ENCODE measurements at places on chromosomes 7 and 10.

DNA sequence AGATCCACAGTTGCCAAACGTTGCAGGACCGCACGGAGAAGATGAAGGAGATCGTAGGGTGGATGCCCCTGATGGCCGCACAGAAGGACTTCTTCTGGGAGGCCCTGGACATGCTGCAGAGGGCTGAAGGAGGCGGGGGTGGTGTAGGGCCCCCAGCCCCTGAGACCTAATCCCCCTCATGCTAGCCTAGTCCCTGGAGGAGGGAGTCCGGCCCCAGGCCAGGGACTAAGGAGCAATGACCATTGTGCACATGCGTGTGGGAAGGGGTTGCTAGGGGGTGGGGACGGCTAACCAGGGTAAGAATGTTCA lies 1.5 kb upstream of the PCOLCE start:
- no peak for DNase-seq

GRCh38 chr7:81672872-81673271 lies 97.0 kb downstream of the HGF start:
- DNase-seq = no peak

DNA sequence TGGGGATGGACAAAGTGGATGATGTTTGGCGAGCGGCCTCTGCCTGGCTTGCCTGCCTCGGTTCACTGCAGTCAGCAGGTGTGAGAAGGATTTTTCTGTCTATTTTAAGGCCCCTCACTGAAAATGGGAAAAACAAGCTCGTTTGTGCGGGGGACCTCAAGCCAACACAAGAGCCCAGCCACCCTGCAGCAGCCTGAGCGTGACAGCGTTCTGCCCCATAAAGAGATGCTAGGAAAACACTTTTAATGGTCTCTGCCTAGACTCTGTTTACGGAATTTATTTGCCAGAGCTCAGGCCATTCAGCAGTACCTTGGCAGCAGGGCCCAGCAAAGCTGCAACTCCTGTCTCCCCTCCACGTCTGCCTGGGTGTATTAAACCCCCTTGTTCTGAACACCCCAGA lies 131.7 kb downstream of the GRK5 start:
- DNase-seq = no peak

GRCh38 chr7:153920897-153921296 lies 131.3 kb upstream of the DPP6 start:
- DNase-seq = no peak

DNA sequence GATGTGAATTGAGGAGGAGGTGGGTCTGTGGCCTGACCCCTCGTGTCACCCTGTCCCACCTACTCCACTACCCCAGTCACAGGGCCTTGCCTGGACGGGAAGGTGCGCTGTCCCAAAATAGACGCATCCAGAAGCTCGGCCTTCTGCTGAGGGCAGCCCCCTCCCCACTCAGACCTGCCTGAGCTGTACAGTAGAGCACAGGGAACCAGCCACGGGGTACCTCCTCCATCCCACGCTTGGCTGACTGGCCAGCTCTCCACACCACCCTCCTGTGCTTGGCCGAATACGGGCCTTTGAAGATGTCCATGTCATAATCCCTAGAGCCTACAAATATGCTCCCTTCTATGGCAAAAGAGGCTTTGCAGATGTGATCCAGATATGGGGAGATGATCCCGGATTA lies 88.3 kb downstream of the CHST15 start:
- DNase-seq = peak; percentile 6

DNA sequence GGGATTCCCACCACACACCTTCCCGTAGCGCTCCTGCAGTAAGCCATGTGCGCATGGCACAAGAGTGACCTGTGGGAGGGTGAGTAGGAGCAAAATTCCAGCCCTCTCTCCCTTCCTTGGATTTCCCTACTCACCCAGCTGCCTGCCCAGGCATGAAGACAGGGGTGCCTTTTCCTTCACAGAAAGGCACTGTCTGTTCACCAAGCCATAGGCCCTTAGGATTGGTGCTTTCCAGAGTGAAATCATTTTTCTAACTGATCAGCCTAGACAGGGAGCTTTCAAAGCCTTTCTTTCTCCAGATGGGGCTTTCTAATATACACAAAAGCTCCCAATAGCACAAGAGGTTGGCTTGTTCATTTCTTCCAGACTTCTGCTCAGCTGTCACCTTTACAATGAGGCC lies 79.7 kb downstream of the CTTNBP2 start:
- no peak for DNase-seq

- no peak for DNase-seq
These were observed 274.2 kb downstream of the BAMBI start for GRCh38 chr10:28951484-28951883.

DNA sequence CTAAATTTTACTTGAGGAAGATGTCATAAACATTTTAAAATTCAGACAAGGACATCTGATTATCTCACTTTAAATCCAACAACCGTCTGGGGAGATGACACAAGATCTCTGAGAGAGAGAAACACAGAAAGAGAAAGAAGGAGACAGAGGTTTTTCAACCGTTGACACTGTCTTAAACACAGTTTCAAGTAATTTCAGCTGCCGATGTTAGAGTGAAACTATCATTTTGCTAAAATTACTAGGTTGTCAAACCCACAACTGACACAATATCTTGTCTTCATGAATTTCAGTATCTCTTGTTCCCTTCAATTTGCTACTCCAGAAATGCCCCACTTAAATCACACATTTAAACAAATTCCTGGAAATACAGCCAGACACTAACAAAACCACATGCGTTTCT lies 174.8 kb downstream of the RAPGEF5 start:
- no peak for DNase-seq

GRCh38 chr7:146411975-146412374 lies 295.4 kb downstream of the CNTNAP2 start:
- DNase-seq = no peak

- DNase-seq = no peak
These were observed 33.0 kb upstream of the GPR26 start for GRCh38 chr10:123633106-123633505.

GRCh38 chr10:43138757-43139241 lies 554 bp downstream of the CSGALNACT2 start:
- peak; percentile 50 for DNase-seq

- no peak for DNase-seq
These were observed 111.6 kb downstream of the SGMS1 start for GRCh38 chr10:50512214-50512595.

GRCh38 chr10:4067531-4067930 lies 282.5 kb upstream of the KLF6 start:
- DNase-seq = no peak

GRCh38 chr7:81074406-81074805 lies 155.6 kb upstream of the SEMA3C start:
- DNase-seq = no peak

DNA sequence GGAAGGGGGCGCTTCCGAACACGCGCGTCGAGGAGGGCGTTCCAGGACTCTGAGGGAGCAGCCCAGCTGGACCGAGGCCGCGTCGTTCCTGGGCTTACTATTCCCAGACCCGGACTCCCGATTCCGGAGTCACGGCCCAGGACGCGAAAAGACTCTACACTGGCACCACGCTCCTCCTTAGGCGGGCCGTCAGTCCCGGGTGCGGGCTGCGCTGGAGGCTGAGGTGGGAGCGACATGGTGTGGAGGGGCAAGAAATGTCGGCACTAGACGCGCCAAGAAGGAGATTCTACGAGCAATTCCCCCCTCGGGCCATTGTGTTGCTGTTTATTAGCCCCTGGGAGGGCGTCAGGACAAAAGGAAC lies 584 bp upstream of the RUNDC3B start:
- no peak for DNase-seq

DNA sequence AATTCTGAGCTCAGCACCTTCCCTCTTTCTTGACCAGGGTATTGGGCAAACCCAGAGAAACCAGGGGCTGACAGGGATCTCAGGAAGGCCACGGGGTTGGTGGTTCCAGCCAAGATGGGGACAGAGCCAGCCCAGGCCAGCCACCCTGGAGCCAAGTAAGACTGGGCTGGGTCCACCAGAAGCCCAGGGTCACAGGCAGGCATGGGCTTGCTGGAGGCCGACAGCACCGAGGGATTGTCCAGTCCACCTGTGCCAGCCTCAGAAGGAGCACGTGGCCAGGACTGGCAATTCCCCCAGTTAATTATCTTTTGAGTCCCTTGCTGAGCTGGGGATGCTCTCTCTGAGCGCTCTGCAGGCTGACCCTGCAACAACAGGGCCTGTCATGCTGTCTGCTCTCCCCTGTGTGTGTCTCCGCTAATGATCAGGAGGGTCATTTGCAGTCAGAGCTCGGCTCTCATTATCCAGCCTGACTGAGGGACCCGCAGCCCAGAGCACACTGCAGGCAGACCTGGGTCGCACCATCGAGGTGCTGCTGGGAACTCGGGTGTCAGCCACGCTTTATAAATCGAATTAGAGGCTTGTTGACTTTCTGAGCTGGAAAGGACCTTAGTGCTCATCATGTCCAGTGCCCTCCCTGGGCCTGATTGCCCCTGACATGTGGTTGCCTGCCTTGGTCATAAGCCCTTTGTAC lies 69.5 kb upstream of the PPIF start:
- DNase-seq = peak; percentile 65

DNA sequence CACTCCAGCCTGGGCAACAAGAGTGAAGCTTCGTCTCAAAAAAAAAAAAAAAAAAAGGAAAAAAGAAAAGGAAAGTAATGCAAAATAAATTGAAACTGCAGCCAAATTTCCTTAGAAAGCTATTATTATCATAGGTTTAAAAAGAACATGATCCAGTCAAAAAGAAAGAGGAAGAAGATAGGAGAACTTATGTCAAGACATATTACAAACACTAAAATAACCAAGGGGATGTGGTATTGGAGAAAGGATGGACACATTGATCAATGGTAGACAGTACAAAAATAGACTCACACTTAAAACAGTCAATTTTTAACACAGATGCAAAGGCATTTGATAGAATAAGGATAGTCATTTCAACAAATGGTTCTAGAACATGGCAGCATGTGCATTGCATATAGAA lies 27.3 kb upstream of the PFKP start:
- no peak for DNase-seq

- DNase-seq = no peak
These were observed 520 bp downstream of the ELAPOR2 start for GRCh38 chr7:87058744-87059524.

GRCh38 chr10:131591936-131592335 lies 280.4 kb upstream of the TCERG1L start:
- no peak for DNase-seq

DNA sequence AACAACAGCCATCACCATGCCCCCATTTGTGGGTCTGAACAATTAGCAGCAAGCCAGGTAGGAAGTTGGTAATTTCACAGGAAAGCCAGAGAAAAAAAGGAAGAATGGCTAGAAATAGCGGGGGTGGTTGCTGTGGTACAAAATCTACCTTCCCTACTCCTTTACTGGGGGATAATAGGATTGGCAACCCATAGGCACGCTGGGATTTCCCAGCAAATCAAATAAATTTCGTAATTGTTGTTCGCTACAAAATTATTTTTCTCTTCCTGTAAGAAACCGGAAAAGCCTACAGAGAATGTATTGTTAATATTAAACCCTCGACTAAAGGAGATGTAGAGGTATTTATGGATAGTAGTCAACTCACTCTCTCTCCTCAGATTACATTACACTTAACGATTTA lies 123.9 kb downstream of the DOCK4 start:
- no peak for DNase-seq

GRCh38 chr7:2941216-2941859 lies 97.2 kb upstream of the GNA12 start:
- no peak for DNase-seq

DNA sequence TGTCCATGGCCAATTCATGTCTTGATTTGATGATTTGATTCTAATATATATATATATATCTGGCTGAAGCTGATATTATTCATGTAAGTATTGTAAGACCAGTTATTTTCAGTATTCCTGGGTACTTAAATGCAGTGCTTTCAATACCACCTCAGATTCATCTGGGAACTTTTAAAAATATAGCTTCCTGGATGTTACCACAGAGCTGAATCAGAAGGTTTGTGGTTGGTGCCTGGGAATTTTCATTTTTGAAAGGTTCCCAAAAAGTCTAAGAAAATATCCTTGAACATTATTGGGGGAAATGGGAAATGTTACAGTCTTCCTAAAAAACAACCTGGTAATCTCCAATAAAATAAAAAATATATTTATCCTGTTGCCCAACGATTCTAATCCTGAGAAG lies 10.7 kb upstream of the PPP3CB start:
- no peak for DNase-seq

DNA sequence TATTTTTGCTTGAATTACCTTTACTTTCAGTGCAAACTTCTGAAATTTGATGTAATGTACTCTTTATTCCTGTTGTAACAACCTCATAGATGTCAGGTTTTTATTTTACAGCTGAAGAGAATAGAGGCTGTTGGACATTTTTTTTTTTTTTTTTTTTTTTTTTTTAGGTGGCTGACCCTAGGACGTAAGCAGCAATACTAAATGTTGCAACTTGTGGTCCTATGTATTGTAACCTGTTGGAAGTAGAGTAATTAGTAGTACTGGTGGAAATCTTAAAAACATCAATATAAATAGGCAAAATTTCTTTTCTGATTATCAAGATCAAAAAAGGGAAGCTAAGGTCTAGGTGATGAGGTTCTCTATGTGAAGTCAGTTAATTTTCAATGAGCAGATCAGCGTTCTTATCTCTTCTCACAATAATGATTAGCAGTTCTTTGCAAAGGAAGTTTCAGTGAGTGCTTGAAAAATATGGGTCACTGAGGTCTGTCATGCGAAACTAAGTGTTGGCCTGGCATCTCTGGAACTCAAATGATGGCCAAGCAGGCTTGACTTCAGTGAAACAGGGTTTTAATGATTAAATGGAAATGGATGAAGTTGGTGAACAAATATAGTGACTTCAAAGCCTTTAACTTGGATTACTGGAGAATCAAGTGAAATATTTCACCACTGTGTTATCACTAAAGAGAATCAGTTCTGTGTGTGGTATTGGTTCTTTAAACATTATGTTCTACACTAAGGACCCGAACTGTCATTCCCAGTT lies 42.7 kb downstream of the BICC1 start:
- no peak for DNase-seq

DNA sequence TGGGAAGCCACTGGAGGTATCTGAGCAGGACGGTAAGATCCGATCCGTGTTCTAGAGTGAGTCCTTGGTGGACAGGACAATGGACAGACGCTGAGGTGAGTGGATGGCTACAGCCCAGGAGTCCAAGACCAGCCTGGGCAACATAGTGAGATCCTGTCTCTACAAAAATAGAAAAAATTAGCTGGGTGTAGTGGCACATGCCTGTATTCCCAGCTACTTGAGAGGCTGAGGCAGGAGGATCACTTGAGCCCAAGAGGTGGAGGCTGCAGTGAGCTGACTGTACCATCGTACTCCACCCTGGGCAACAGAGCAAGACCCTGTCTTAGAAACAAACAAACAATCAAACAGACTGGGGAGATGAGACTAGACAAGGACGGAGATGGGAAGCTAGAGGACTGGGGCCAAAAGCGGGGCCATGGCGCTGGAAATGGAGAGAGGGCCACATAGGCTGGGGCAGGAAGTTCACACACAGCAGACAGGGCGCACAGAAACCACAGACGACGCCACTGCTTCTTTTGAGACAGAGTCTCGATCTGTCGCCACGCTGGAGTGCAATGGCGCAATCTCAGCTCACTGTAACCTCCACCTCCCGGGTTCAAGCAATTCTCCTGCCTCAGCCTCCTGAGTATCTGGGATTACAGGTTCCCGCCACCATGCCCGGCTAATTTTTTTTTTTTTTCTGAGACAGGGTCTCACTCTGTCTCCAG lies 24.7 kb downstream of the DAGLB start:
- DNase-seq = no peak
